ENCODE measurements at places on chromosomes 1 and 21. TPM values are rescaled to one million over a fixed set of nuclear protein-coding genes. Genes with fewer than 3 reads are reported as not detected.

GRCh38 chr21:36698385-36698980 lies 432 bp upstream of the SIM2 start:
- no peak for DNase-seq

DNA sequence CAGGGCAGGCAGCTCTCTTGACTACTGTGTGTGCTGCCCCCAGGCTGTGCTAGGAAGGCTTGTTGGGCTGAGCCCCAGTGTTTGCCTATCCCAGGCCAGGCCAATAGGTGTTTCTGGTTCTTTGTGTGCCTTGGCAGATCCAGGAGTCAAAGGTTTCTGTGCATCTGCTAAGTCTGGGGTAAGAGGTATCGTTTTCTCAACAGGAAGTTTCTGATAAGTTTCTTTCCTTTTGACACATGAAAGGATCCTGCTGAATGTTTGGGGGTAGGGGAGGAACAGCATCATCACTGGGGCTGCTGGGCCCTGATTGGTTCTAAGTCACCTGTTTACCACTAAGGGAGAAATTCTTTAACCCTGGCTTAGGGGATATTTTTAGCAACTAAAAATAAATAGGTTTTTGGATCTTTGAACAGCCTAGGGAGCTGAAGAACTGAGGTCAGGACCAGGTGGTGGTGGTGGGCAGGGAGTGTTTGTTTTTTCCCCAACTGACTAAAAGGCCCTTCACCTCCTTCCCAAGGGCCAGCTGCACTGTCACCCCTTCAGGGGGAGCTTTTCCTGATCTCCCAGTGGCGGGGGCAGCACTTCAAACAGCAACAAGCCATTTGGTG lies 85.1 kb downstream of the KCNN3 start:
- DNase-seq: no peak

- no peak for DNase-seq
Measured at GRCh38 chr1:170836141-170836540, 99.2 kb upstream of the MROH9 start.

- DNase-seq: no peak
Measured at GRCh38 chr1:225004396-225004795, 74.9 kb downstream of the DNAH14 start.

GRCh38 chr21:17802572-17802971 lies 16.6 kb downstream of the C21orf91 start:
- no peak for DNase-seq

DNA sequence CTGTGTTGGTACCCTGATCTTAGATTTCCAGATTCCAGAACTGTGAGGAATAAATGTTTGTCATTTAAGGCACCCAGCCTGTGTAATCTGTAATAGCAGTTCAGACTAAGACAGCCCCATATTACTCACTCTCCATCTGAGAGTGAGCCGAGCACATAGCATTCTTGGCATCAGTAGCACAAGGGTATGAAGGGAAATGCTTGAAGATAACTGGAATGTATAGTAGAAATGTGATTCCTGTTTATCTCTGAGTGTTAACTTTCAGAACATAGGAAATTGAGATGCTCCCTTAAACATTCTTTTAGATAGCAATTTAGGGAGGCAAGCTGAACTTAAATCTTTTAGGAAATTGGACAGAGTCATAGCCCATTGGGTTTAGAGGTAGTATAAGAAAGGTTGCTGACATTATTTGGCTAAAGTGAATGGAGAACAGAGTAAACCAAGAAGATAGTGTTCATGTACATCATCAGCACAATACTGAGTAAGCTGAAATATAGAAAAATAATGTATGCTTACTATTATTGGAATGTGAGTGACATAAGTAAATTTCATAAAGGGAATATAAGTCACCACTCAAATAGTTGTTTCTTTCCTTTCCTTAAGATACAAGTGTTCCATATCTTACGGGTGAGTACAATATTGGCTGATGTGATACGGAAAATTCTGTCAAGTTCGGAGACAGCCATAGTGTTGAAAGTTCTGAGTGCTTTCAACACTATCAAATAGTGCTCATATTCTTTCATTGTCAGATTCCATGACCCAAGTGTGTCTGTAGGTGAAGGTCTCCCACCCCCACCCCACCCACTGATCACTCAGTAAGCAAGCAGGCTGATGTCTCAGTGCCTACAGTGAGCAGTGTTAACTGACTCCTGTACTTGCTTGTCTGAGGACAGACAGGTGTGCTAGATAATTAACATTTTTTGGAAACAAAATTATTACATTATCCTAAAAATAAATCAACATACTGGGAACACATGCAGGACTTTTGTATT lies 73.7 kb downstream of the LRRC8D start:
- peak; percentile 93 for DNase-seq

PTPN22 gene
- total RNA-seq: 3.1 TPM

- DNase-seq: no peak
Measured at GRCh38 chr1:193309936-193310475, 123.6 kb upstream of the B3GALT2 start.

C1orf226 gene
- total RNA-seq: 1.7 TPM

NBPF6 gene
- not detected for total RNA-seq

DNA sequence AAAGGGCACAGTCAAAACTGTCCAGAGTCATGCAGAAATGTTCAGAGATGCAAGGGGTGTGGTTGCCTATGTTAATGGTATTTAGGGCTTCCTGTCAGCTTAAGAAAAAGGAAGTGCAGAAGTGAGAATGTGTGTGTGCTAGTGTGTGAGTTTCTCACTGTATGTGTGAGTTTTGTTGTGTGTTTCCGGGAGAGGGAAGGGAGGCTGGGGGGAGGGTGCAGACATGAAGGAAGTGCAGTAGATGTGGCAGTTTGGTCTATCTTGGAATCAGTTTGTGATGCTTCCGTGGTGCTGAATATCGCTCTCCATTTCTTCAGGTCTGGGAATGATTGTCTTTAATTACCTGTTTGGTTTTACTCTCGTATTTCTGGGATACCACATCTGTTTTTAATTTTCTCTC lies 16.5 kb upstream of the ATP6V1G3 start:
- peak; percentile 20 for DNase-seq

- DNase-seq: no peak
Measured at GRCh38 chr1:234185438-234185837, 187.8 kb upstream of the COA6 start.

DNA sequence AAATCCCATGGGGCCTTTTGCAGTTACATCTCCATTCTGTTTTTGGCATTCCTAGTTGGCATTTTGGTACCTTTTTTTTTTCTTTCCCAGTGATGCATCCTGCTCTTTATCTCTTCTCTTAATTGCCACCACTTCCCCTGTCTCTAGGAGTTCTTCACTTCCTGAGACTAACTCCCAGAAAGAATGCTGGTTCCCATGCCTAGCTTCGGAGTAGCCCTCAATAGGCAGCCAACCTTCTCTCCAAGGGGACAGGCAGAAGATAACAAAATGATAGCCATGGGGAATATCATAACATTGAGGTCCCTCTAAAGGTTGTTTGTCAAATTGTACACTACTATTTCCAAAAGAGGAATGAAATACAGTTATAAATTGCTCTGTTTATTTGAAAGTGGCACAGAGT lies 150.6 kb upstream of the UBE2U start:
- DNase-seq: no peak

- DNase-seq: no peak
Measured at GRCh38 chr1:203177036-203177405, 1.4 kb upstream of the MYBPH start.

GRCh38 chr1:71080230-71080738 lies 551 bp downstream of the ZRANB2 start:
- DNase-seq: peak; percentile 34

CYP4A11 gene
- total RNA-seq: 2.2 TPM

IL20 gene
- total RNA-seq: 2.2 TPM

DNA sequence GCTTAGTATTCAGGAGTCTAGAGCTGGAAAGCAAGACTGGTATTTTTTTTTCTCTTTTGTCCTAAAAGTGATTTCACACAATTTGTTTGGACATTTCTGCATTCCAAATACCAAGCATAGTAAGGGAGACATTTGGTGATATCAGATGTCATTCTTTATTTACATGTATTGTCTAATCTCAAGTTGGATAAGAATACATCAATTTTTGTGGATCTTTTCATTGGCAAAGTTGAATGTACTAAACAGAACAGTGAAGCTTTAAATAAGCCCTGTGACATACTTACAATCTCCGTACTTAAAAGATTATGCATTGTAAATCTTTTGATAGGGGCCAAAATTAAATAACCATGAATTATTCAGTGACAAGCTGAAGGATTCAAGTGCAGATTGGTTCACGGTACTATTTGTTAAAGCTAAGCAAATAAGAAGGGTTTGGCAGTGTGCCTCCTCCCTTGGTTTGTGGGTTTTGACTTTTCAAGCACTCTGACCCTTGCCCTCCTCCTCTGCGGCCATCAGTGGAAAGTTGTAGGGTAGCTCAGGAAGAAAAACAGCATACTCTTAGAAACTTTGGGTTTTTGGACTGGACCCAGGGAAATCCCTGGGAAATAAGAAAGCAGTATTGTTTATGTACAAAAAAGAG lies 663.7 kb downstream of the ADGRL2 start:
- peak; percentile 49 for DNase-seq

FGR gene
- total RNA-seq: 0.96 TPM

CFAP141 gene
- total RNA-seq: not detected

- no peak for DNase-seq
Measured at GRCh38 chr1:55204997-55205396, 10.2 kb downstream of the USP24 start.

DNA sequence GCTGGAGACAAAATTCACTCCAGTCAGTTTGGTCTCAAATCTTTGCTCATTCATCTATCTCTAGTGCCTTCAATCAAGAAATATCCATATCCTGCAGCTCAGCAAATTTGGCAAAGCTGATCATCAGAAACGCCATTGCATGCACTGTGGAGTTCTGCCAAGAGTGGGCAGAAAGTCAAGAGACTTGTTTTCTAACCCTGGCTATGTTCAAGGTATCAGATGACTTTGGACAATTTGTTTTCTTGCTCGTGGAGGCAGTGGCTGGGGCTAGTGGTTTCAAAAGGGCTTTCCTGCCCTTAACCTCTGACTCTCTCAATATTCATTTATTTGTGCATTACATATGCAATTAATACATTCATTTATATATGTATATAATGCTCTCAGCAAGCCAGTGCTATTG lies 12.8 kb upstream of the LRRC52 start:
- no peak for DNase-seq

WDR4 gene
- 18.5 TPM for total RNA-seq

GJA9 gene
- total RNA-seq: 1.7 TPM

CRNN gene
- 0.72 TPM for total RNA-seq

DNA sequence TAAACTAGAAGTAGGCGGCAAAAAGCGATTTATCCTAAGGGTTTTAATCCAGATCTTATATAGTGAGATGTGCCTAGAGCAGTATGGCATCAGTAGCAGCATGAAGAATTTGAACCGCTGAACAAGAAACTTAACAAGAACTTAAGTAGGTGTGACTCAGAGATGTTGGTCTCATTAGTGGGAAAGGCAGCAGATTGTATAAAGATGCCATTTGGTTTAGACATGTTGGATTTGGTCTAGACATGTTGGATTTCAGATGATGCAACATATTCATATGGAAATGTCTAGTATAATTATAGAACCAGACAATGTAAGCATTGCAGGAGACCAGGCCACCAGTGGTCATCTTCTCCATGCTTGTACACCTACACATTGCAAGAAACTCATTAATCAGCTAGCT lies 42.1 kb upstream of the ZP4 start:
- no peak for DNase-seq

DNA sequence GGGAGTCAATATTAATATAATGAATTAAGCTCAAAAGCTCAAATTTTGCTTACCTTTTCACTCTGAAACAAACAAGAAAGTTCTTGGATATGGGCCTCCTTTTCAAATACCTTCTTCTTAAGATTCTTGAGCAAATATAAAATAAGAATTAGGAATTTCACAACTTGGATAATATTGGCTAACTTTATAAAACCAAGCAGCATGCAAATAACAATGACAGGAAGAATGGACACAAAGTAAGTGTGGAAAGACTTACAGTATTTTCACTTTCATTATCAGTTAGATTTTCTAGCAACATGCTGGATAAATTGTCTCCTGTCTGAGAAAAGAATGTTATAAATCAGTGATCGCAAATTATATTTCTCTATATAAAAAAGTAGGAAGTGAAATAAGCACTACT lies 13.2 kb downstream of the ODF2L start:
- no peak for DNase-seq

- no peak for DNase-seq
Measured at GRCh38 chr1:88661188-88661587, 22.9 kb upstream of the PKN2 start.

DNA sequence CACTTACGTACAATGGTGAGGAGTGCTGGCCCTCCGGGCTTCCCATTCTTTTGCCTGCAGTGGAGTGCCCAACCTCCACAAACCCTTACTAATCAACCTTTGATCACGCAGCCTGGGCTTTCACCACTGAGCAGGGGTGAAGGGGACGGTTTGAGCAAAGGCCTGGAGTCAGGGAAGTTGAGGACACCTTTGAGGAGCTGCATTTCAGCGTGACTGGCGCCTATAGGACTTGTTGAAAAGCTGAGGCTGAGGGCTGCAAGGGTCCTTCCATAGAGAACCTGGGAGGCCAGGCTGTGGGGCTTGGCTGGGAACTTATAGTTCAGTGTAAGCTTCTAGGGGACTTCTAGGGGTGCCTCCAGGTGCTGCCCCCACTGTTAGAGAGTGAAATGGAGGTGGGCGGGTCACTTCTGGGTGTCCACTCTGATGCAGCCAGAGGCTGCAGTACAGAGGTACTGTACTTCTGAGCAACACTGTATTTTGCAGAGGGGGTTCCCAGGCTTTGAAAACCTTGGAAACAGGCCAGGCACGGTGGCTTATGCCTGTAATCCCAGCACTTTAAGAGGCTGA lies 9.8 kb downstream of the SYTL1 start:
- no peak for DNase-seq

- no peak for DNase-seq
Measured at GRCh38 chr1:162305969-162306368, 70.7 kb downstream of the SPATA46 start.

- no peak for DNase-seq
Measured at GRCh38 chr1:40645118-40645680, 20.3 kb downstream of the RIMS3 start.

- DNase-seq: no peak
Measured at GRCh38 chr21:26883768-26884167, 38.6 kb upstream of the ADAMTS1 start.

MYBPH gene
- not detected for total RNA-seq

KRTAP10-7 gene
- not detected for total RNA-seq

- peak; percentile 21 for DNase-seq
Measured at GRCh38 chr21:38297871-38298270, 41.1 kb downstream of the KCNJ15 start.

NECTIN4 gene
- total RNA-seq: 6.3 TPM

FCGR3A gene
- 26.2 TPM for total RNA-seq

DNA sequence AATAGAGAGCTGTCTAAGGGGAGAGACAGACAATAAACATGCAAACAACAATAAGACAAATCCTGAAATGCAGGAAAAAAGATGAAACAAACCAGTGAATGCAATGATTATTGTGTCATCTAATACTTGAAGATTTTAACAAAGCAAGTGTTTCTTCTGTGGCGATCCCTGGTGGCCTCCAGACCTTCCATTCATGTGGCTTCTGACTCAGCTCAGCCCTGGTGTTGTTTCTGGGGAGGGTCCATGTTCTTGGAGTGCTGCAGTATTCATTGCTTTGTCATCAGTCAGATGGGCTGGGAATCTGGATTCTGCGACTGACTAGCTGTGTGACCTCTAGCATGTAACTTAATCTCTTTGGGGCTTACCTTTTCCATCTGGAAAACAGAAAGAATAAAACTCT lies 1.5 kb upstream of the C2CD4D start:
- DNase-seq: no peak

NCAM2 gene
- 11.1 TPM for total RNA-seq

- DNase-seq: no peak
Measured at GRCh38 chr21:44695641-44696040, 1.3 kb upstream of the KRTAP10-12 start.

- no peak for DNase-seq
Measured at GRCh38 chr1:24978383-24979032, 48.4 kb upstream of the RUNX3 start.

GRCh38 chr1:60413091-60413490 lies 339.5 kb upstream of the C1orf87 start:
- DNase-seq: peak; percentile 55
